ENCODE measurements at places on chromosomes 2 and 18.

DNA sequence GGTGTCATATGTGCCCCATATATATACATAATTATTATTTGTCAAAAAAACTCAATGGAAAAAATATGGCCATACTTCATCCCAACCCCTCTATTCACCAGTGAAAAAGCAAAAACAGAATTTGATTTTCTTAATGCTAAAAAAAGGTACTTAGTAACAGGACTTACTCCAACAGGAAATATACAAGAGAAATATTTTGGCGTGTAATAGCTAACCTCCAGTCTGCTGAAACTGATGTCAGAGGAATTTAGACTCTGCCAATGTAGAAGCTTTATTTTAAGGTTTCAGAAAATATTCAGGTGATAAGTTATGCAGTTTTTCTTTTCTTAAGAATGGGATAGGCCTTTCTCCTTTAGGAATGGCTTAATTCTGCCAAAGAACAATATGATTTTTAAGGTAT, 72.6 kb downstream of the TMEFF2 start:
- no peak for DNase-seq

GRCh38 chr2:228699400-228699799, 517.9 kb upstream of the SPHKAP start:
- no peak for DNase-seq

GRCh38 chr2:26009567-26009963, 24.3 kb upstream of the RAB10 start:
- no peak for DNase-seq

DNA sequence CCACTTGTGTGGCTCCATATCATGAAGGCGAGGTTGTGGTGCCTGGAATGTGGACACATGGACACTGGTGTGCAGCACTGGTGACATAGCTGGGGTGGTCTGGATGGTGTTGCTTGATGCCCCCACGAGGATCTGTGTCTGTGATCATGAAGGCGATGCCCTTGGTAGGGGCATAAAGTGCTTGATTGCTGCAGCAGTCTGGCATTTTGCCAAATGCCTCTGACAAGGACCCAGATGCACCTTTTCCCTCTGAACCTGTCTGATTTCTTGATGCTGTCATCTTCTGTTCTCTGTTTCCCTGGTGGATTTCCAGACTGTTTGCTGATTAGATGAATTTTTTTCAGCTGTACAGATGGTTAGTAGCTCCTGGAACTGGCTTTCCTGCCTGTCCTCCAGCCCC, 752.0 kb upstream of the HS6ST1 start:
- no peak for DNase-seq

DNA sequence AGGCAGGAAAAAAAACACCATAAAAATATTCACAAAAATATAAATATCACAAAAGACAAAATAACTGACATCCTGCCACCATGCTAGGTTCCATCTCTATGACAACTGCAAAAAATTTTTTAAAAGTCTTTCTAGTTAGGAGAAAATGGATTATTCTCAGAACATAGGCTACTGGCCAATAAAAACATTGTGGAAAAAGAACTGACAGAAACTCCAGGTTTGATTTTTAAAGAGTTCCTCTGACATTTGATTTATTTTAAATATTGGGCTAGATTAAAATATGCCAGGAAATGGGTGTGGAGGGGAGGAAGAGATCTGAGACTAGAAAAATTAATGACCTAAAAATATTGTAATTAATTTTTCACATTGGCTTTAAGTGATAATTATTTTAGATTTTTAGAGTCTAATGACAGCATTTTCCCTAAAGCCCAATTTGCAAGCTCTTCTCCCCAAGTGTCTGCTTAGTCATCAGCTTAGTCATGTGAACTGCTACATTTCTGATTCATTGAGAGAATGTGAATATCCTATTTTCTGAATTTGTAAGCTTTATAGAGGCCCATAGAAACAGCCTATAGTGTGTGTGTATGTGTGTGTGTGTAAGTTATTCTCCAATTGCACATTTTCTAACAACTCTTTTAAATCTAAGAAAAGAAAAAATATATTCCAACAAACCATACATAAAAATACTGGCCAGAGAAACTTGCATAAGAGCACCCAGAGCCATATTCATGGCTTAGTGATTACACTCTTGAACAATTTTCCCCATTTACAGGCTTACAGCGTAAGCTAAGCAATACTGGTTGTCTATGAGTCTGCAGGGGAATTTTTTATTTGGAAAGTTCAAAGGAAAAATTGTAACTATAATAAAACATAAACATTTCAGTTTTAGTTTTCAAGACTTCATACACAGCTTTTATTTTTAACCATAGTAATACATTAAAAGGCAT, 48.4 kb downstream of the TMEFF2 start:
- peak; percentile 34 for DNase-seq

GRCh38 chr2:182870227-182870626, 3.8 kb upstream of the FRZB start:
- no peak for DNase-seq

- no peak for DNase-seq
Observed at GRCh38 chr18:35808796-35809195, 163.7 kb upstream of the RMP24 start.

DNA sequence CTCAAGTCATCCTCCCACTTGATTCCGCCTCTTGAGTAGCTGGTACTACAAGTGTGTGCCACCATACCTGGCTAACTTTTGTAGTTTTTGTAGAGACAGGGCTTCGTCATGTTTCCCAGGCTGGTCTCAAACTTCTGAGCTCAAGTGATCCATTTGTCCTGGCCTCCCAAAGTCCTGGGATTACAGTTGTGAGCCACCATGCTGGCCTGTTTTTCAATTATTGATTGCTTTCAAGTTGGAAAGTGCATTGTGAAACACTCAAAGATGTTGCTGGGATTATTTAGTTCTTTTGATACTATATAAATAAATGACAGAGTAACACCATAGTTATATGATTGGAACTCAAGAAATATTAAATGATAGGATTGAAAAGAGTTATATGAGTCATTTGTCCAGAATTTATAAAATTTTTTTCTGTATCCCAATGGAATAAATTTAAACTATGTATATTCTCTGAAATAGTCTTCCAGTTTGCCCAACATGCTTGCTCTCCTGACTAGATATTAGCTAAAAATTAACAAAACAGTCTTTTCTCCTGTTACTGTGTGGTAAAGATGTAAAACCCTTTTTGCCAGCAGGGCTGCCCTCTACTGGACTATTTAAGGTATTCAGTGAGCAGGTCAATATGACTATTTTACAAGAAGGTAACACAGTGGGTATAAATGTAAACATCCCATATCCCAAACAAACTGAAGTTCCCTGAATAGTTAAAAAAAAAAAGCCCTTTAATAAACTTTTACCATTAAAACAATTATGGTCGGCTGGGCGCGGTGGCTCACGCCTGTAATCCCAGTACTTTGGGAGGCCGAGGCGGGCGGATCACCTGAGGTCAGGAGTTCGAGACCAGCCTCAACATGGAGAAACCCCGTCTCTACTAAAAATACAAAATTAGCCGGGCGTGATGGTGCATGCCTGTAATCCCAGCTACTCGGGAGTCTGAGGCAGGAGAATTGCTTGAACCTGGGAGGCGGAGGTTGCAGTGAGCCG, 42.7 kb downstream of the ACSL3 start:
- peak; percentile 10 for DNase-seq

DNA sequence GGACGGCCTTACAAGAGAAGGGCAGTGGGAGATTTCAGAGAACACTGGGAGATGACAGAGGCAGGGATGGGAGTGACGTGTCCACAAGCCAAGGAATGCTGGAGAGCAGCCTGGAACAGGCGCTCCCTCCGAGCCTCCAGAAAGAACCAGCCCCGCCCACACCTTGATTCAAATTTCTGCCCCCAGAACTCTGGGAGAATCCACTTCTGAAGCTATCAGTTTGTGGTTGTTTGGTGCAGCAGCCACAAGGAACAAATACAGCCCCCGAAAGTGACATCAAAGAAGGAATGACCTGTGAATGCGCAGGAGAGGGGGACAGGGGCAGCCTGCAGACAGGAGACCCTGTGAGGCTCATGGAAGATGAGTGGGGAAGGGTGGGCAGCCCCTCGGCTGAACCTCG, 67.3 kb downstream of the TWIST2 start:
- no peak for DNase-seq

DNA sequence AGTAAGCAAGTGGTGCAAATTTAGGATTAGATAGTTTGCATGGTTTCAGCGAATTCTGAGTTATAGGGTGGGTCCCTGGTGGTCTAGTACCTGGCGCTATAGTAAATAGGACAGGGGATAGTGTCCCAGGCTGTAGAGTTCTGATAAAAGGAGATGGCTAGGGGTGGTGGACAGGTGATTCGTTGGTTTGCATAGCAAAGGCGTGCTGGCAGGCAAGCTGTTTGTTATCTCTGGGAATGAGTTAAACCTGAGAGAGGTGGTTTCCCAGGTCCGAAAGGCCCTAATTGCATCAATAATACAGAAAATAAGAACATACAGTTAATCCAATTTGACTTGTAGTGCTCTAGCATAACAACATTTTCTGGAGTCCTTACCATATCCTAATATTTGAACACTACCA, 6.9 kb upstream of the ZDBF2 start:
- no peak for DNase-seq

- no peak for DNase-seq
Observed at GRCh38 chr2:108288534-108289106, at the start of gene SULT1C2. Gene SULT1C2 (plus strand): TSS chr2:108288895. CDS start chr2:108293668, 4,773 bp downstream.

DNA sequence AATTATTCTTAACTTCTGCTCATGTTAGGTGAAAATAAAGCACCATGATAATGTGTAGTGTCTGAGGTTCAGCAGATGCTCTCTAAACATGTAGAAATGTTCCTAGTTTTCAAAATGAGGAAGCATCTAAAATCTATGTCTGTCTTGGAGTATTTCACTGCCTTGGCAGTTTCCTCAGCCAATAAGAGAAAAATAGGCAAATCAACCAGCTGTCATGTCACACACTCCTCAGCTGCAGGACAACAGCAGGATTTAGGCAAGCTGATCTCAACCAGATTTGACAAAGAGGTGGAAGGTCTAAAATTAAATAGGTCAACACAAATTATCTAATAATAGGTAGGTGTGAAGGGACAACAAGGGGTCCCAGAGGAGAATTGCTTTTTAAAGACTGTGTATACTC, 164.1 kb upstream of the BOD1L2 start:
- DNase-seq: no peak

- DNase-seq: peak; percentile 41
Observed at GRCh38 chr18:51028201-51028805, 1.7 kb upstream of the SMAD4 start.

DNA sequence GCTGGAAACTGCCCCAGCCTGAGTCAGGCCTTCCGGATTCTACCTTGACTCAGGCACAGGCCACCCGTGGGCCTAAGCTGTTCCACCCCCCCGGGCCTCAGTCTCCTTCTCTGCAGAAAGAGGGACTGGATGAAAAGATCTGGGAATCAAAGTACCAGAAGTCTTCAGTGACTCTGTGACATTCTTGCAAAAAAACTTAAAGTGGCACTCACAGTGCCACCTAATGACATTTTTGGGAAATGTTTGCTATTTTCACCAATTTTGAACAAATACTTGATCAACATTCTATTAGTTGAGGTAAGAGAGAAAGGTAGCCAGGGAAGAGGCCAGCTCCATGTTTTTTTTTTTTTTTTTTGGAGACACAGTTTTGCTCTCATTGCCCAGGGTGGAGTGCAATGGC, 48.3 kb upstream of the ACAA2 start:
- no peak for DNase-seq

Data from NCI-H446 treated with DMSO at 0.1 percent for 48 hours (cell line).